Cardiac septum (tissue), 1 donor: ENCODE measurements at places on chromosomes 6 and 20.

DNA sequence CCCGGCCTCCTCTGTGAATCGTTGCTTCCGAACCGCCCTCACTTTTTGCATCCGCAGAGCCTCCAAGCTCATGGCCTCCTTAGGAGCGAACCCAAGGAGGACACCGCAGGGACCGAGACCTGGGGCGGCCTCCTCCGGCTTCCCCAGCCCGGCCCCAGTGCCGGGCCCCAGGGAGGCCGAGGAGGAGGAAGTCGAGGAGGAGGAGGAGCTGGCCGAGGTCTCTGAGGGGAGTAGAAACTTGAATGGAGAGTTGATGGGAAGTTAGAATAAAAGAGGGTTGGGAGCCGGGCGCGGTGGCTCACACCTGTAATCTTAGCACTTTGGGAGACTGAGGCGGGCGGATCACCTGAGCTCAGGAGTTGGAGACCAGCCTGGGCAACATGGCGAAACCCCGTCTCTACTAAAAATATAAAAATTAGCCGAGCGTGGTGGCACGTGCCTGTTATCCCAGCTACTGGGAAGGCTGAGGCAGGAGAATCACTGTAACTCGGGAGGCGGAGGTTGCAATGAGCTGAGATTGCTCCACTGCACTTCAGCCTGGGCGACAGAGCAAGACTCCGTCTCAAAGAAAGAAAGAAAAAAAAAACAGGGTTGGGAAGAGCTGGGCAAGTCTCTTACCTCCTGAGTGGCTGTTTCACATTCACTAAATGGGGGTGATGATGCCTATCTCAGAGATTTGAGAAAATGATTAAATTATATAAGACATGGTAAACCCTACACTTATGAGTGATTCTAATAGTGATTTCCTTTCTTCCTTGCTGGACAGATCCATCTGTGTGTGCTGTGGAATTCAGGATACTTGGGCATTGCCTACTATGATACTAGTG lies 805 bp downstream of the MSH5 start:
- no peak for DNase-seq

GRCh38 chr20:52064931-52065330 lies 126.6 kb downstream of the ZFP64 start:
- DNase-seq, result no peak

DNA sequence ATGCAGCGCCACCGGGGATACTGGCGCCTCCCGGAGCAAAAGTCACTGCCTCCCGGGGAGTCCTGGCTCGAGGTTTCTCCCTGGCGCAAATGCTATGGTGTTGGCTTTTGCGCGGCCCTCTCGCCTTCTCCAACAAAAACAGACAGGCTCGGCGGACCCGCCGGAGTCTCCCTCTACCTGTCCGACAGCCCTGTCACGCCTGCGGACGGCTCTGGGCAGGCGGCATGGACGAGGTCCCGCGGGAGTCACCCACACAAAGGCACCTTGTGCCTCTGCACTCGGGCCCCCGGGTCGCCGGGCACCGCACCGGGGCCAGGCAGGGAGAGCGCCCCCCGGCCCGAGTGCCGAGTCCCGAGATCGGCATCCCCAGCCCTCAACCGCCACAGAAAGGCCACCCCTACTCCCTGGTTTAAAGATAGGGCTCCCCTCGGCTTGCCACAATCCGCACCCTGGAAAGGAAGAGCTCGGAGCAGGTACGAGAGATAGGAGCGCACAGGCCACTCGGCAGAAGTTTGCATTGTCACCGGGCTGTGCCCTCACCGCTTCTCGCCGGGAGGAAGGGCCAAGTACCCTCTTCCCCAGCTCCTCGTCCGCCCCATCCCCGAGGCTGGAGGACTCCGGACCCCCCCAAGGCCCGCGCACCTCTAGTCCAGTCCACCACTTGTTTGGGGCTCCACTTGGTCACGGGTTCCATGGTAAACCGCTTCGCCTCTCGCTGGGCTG lies 903 bp downstream of the CNKSR3 start:
- no peak for DNase-seq

- DNase-seq, result no peak
These were observed 15.3 kb upstream of the CDH22 start for GRCh38 chr20:46323557-46323956.

DNA sequence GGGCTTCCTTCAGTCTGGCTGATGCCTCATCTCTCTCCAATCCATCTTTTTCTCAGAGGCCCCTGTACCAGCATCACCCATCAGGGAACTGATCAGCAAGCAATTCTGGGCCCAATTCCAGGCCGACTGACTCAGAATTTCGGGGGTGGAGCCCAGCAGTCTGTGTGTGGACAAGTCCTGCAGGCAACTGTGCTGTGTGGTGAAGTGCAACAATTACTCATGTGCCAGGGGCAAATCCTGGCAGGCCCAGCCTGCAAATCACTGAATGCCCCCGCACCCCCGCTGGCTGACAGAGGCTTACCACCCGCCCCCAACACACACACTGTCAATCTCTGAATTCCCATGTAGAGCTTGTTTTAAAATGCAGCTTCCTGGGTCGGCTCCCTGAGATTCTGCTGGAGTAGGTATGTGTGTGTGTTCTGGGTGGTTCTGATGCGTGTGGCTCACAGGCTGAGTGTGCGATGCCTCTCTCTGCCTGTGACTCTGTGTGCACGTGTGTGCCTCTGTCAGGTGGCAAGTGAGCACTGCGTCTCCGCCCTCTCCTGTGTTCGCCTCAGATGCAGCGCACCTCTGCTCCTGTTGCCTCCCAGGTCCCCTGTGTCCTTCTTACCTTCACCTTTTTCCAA lies 45.4 kb downstream of the SSR1 start:
- DNase-seq, result peak; percentile 77

- no peak for DNase-seq
These were observed 70.0 kb downstream of the CD109 start for GRCh38 chr6:73766040-73766439.

GRCh38 chr6:2378891-2379652 lies 133.7 kb upstream of the GMDS start:
- no peak for DNase-seq

DNA sequence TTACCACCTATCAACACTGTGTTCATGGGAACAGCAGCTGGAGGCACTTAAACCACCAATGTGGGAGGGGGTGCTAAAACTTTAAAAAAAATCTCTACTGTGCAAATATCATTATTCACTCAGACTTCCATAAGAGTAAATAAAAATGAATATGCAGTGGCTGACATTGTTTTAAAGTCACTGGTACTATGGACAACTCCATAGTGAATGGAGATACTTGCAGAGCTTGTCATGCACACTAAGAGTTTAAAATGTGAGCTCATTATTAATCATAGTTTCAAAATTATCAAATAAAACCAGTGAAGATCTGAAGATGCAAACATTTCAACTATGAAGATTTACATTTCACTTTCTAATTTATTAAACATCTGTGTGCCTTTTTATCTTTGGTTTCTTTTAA lies 54.4 kb downstream of the RFX6 start:
- no peak for DNase-seq

DNA sequence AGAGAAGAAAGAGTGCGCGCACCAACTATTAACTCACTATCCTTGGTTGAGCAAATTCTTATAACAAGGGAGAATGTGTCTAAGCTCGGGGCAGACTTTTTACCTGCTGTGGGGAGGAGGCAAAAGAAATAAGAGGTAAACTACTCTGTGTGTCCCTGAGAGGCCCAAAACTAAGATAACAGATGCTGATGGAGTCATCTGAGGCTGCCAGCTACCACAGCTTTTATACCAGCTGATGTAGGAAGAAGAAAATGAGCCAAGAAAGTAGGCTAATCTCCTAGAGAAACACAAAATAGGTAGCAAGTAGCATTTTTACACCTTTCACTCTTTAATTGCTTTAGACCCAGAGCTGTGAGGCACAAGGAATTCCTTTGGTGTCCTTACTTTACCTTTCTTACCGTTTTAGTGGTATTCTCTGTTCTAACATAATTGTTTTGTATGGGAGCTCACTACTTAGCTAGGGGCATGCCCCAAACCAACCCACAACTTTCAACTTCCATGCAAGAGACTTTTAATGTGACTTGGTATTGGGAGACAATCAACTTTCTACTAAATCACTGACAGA lies 27.8 kb upstream of the PIM1 start:
- no peak for DNase-seq

DNA sequence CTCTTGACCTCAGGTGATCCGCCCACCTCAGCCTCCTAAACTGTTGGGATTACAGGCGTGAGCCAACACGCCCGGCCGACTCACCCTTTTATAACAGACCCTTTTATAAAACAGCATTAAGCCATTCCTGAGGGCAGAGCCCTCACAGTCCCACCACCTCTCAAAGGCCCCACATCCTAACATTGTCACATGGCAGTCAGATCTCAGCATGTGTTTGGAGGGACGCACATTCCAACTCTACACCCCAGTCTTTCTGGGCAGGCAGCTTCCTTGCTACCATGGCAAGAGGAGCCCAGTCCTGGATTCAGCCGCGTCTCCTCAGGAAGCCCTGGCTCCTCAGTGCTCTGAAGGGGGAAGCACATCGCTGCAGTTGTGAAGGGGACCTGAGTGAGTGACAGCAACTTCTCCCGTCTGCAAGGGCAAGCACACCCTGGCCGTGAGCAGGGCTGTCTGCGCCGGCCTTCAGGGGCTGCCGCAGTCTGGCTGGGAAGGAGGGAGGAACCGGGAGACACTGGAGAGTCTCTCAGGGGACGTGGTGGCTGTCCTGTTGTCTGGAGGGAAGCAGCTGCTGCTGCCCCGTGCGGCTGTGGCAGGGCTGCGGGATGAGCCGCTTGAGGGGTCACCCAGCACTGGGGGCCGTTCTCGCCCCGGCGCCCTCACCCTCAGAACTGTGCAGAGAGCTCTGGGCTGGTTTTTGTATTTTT lies 15.9 kb downstream of the OSBPL2 start:
- DNase-seq, result no peak

- DNase-seq, result no peak
These were observed 98.0 kb downstream of the EPB41L2 start for GRCh38 chr6:130964808-130965604.

GRCh38 chr20:25222461-25223178 lies 25.3 kb upstream of the PYGB start:
- peak; percentile 53 for DNase-seq

DNA sequence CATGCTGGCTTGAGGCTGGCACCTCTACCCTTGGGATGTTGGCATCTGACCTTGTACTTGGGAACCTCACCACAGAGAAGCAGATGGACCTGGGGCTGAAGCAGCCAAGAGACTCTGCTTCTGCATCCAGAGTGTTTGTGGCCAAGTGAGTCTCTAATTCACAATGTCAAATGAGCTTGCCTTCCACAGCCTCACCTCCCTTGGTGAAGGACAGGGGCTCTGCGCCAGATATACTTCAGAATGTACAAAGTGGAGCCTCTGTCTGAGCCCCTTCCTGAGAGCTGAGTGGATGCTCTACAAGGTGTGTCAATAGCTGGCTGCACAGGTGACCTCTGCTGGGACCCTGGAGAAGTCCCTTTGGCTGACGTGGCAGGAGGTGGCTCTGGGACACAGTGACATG lies 508.9 kb downstream of the CDH26 start:
- no peak for DNase-seq

- DNase-seq, result no peak
These were observed 274.0 kb downstream of the MAFB start for GRCh38 chr20:40414843-40415615.

DNA sequence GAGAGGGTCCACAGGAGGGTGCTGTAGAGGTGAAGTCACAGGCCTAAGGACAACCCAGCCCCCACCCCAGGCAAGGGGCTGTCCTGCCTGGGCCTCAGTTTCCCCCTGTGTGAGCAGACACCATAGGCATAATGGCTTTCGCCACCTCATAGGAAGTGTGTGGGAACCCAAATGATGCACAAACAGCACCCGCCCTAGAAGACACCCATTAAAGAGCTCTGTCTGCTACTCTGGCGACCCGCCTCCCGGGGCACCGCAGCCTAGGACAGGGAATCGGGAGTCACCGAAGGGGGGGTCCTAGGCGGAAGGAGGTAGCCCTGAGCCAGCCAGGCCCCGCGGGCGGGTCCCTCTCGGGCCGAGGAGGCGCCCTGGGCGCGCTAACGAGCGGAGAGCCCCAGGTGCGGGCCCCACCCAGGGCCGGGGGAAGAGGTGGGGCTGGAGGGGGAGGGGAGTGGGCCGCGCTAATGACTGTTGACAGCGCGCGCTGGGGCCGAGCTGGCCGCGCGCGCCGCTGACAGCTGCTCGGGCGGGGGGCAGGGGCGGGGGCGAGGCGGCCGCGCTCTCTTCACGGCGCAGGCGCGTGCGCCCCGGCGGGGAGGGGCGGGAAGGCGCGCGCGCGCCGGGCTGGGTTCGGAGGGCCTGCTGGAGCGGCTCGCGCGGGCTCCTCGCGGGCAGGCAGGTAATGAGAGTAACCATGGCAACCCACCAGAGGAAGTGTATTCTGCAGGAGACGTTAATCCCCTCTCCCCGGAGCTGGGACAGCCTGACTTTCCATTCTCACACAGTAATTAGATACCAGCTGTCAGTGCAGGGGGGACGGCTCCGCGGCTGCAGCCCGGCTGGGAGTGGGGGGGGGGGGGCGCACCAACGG lies 48.9 kb downstream of the NOL4L start:
- DNase-seq, result no peak

DNA sequence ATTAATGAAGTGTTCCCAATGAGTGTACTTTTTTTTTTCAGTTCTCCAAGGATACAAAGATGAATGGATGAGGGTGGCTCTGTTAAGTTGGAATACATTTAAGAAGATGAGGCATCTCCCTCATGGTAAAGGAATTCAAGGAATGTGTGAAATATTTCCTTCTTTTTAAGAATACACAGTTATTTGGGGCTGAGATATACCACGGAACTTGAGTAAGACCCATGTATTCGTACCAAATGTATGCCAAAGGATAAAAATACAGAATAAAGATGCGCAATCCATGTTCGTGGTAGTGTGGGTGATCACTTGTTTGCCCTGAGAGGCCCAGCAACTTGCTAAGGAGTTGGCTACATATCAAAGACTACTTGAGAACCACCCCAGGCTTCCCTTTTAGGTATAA lies 164.2 kb upstream of the TCF21 start:
- no peak for DNase-seq

DNA sequence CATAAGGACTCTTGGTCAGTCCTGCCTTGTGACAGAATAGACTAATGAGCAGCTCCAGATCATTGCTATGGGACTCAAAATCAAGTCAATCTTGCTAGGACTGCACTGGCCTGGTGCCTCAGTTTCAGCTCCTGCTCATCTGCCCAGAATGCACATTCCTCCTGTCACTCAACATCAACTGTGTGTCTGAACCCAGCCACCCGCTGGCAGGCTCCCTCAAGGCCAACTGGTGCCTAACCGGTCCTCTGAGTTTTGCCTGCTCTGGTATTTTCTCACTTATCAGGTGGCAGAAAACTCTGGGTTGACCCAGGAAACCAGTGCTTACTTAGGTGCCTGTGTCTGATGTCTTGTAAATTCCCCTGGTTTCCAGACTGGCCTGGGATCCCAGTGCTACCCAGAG lies 297.7 kb downstream of the DHX35 start:
- no peak for DNase-seq
